ENCODE measurements at places on chromosomes 11 and 22. TPM values are rescaled to one million over a fixed set of nuclear protein-coding genes. Genes with fewer than 3 reads are reported as not detected.
A peak's percentile ranks its signal among the peaks of the same experiment; 100 is the strongest.

The KDM4E gene
- total RNA-seq, result not detected

The OTOG gene
- total RNA-seq, result 0.15 TPM

The FOLR2 gene
- total RNA-seq, result not detected

The OR8D1 gene
- not detected for total RNA-seq

The CCDC116 gene
- total RNA-seq, result 0.70 TPM

The MAJIN gene
- not detected for total RNA-seq

The LIF gene
- total RNA-seq, result 0.39 TPM

DNA sequence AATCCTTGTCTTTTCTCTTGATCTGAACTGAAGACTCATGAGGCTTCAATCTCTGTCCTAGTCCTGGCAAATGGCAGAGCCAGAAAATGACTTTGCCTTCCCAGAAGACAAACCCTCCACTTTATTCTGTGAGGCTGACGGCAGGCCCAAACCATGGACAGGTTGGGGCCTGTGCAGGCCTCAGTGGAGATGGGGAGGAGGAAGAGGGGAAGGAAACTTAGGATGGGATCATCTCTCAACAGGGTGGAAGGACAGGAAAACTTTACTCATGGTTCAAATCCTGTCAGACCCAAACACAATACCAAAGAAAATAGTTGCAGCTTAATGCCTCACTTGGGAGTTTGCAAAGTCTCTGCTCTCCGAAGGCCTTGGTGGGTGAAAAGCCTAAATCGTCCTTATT, 9.8 kb downstream of the RPL27A start:
- DNase-seq, result no peak

DNA sequence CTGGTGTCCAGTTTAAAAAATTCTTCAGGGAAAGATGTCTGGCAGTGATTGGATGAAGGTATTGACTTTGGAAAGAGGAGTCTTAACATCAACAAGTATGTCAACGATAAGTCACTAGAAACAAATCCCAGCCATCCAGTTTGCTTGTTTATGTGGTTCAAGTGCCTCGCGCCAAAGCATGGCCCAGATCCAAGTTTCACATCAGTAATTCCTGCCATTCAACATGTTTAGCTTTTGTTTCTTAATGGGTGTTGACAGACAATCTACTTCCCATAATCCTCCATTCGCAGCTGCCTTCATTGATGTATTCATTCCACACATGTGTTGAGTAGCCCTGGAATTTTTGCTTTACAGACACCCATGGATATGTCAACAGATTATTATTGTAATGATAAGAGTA, 77.8 kb downstream of the UBASH3B start:
- DNase-seq, result peak; percentile 87

DNA sequence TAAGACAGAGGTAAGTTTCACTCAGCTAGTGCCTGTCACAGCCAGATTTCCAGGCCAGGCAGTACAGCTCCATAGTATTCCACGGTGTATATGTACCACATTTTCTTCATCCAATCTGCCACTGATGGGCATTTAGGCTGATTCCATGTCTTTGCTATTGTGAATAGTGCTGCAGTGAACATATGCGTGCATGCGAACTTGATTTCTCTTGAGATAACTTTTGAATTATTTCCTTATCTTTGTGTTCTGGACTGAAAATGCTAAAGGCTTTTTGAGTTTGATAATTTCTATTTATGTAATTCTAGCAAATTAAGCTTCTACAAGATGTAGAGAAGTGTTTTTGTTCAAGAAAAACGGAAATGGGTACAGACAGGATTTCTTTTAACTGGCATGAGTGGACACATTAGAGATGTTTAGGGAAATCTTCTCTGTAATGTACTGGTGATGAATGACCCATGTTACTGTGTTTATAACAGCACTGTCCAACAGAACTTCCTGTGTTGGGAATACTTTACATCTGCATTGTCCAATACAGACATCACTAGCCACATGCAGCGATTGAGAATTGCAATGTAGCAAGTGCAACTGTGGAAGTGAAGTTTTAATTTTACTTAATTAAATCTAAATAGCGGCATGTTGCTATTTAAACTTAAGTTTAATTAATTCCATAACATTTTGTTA, 151.3 kb downstream of the CADM1 start:
- DNase-seq, result no peak

- no peak for DNase-seq
These were observed 4.6 kb upstream of the IL17REL start for GRCh38 chr22:50016988-50017700.

GRCh38 chr11:114826910-114827442, 148.6 kb downstream of the NXPE2 start:
- DNase-seq, result no peak

DNA sequence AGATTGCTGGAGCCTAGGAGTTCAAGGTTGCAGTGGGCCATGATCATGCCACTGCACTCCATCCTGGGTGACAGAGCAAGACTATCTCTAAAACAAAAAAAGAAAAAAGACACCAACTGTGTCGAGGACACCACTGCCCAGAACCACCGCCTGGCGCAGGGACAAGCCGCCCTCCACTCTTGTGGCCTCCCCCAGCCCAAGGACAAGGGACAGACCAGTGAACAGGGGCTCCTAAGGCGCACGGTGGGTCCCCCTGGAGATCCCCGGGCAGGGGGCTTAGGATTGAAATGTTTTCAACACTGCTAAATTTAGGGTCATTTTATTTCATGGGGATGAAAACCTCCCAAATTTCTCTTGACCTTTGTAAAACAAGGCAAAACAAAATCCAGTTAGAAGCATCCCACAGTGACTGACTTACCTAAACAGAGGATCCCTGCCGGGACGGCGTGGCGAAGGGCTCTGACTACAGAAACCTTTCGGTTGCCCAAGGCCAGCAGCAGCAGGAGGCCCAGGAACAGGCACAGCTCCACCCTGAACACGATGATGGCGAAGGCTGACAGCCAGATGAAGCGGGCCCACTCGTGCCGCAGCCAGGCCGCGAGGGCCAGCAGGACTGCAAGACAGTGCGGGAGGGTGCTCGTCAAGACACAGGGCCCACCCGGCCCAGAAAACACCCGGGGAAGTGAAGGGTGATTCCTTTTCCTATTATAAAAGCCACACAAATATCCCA, 8.6 kb downstream of the ALG12 start:
- DNase-seq, result no peak

DNA sequence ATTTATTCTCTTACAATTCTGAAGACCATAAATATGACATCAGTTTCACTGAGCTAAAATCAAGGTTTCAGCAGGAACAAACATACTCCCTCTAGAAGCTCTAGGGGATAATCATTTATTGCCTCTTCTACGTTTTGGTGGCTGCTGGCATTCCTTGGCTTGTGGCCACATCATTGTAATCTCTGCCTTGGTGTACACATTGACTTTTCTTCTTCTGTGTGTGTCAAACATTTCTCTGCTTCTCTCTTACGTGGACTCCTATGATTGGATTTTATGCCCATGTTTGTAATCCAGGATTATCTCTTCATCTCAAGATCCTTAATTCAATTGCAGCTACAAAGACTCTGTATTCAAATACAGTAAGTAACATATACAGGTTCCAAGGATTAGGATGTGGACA, 30.4 kb upstream of the MMP20 start:
- no peak for DNase-seq

DNA sequence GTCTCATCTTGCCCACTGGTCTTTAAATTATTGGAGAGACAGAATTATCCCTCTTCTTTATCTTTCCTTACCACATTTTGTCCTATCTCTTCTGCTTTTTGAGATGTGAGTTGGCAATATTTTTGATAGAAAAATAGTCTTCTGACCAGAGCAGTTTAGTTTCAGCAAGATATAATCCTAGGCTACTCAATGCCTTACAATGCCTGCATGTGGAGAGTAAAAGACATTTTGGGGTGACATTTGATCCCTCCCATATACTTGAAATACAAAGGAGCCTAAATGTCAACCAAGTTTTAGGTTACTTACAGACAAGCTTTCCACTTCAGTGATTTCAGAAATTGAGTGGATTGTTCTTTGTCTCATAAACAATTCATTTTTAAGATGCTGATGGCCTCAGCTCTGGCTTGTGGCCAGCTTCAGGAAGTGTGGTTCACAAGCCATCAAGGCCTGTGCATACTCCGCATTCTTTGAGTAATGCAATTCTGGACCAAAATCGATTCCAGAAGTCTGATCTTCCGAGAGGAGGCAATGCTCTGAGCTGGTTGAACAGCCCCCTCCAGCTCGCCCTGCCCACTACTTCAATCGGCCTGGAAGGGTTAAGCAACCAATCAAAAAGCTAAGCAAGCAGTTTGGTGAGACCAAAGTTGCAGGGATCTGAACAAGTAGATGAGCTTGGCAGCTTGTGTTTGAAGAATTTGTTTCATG, 274.4 kb downstream of the BLID start:
- peak; percentile 88 for DNase-seq

- no peak for DNase-seq
These were observed 54.5 kb downstream of the TRIM44 start for GRCh38 chr11:35717043-35717442.

DNA sequence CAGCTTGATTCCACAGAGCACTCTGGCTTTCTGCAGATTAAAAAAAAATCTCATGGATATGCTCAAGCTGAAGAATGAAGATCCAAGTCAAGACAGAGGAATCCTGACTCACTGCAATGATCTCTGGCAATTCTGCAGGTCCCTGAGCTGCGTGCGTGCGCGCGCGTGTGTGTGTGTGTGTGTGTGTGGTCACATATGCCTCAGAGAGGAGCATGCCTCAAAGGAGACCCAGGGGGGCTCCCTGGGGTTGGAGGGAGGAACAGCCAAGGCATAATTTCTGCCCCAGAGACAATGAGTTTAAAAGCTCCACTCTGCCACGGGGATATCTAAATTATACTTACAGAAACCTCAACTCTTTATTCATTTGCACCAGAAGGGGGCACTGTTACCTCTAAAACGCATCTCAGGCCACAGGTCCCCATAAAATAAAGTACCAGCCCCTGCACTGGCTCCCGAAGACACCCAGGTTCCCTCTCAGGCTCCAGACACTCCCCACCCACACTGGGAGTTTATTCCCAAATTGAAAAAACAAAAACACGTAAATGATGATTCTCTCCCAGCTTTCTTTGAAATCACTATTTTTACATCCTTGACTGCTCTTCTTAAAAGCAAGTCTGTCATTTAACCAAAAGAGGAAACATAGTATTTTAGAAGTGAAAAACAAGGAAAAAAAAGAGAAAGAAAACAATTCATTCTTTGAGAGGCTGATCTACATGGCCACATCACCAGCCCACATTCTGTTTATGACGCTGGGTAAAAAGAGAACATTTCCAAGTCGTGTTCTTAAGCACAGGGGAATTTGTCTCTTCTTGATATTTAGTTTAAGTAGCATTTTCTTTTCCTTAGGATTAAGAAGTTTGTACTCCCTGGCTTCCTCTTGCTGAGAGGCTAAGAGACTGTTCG, 401.0 kb downstream of the LARGE1 start:
- peak; percentile 58 for DNase-seq

- no peak for DNase-seq
These were observed 10.4 kb downstream of the PNPLA5 start for GRCh38 chr22:43881091-43882061.

GRCh38 chr11:123227763-123228495, 32.9 kb upstream of the CLMP start:
- no peak for DNase-seq

Measured in cardiac muscle cell (in vitro differentiated cells and primary cell).